ENCODE measurements at places on chromosomes 5 and 9.
A peak's percentile ranks its signal among the peaks of the same experiment; 100 is the strongest.

GRCh38 chr5:34959323-34959722 lies 30.0 kb downstream of the DNAJC21 start:
- DNase-seq, result no peak

DNA sequence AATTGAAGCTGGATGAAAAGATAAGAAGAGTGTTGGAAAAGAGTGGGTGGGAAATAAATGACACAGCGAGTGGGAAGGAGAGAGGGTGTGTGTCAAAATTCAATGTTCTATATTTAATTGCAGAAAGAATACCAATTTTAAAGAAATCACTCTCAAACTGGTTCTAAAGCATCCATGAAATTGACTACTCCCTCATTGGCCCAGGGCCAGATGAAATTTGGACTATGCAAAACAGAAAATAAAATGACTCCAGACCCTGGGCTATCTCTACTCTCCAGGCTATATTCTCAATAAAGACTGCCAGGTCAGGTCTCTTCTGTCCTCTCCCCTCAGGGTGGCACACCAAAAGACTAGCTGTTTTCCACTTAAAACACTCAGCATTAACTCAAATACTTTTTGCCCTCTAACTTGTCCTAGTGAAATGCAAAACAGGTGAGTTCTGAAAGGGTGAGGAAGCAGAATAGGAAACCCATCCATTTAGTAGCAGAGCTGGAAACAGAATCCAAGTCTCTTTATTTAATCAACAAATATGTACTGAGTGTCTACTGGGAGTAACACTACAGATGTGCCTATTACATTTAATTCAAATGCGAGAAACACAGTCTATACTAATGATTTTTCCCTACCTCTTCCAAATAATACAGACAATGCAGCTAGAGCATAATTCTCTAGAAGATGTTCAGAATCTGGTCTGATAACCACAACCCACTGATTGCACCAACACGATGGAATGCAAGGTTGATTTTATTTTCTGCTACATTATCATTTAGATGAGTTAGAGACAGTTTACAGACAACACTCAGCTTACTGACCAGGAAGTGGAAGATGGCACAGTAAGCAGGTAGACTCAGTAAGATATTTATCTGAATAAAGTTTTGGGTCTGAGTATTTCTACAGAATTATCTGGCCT lies 42.1 kb downstream of the EFCAB9 start:
- DNase-seq, result no peak

DNA sequence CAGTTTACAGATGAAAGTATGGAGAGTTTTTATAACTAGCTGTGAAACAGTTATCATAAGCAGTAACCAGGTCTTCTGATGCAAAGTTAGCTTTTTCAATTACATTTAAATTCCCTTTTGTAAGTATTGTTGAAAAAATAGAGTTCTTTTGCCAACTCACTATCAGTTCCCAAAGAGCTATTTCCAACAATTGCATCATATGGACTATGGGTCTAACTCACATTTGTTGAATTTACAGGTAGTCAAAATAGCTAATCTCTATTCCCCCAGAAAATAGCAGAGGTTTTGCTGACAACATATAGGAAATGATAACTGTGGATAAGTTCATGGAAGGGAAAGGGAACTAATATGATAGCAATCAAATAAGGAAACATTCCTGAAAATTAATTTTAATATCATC lies 1.4 kb downstream of the SPINK1 start:
- DNase-seq, result no peak

DNA sequence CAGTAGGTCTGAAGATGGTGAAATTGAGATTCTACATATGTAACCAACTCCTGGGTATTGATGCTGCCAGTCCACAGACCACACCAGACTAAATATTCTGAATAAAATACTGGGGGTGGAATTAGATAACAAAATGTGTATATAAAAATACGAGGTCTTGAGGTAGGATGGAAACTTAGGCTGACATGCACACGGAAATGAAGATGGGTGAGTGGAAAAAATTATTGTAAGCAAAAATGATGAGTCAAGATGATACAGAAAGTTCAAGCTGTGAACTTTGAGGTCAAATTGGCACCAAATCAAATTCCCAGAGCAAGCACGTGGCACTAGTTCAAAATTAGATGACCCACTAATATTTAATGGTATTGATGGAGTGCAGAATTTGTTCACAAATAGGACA lies 713.4 kb upstream of the ACO1 start:
- DNase-seq, result no peak

DNA sequence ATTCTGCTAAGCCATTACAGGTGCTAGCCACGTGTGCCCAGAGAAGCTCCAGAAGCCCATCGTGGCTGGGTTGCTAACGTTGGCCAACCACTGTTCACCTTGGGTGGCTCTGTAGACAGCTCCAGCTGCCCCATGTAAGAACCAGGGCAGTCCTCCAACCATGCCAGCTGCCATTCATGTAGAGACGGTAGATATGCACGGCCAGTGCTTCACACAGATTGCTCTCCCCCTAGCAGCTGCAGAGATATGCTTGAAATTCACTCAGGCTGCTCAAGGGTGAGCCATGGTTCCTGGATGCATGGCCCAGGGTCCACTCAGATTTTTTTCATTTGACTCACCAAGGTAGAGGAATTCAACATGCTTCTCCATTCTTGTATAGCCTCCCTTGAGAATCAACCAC lies 31.0 kb downstream of the GADD45G start:
- no peak for DNase-seq

GRCh38 chr9:122065923-122066629 lies 27.0 kb downstream of the TTLL11 start:
- no peak for DNase-seq

DNA sequence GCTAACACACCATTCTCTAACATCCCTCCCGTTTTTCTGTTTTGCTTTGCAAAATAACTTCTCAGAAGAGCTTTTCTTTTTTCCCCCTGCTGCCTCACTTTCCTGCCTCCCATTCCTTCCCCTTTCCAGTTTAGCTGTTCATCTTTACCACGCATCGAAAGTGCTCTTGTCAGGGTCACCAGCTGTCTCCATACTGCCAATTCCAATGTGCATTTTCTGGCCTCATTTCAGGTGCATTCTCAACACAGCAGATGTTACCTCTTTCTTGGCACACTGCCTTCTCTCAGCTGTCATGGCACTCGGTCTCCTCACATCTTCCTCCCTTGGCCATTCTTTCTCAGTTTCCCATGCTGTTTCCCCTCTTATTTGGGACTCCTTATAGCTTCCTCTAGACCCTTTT lies 9.5 kb downstream of the ARSK start:
- DNase-seq, result no peak

- DNase-seq, result no peak
These were observed 64.9 kb downstream of the GOLPH3 start for GRCh38 chr5:32109236-32109635.

DNA sequence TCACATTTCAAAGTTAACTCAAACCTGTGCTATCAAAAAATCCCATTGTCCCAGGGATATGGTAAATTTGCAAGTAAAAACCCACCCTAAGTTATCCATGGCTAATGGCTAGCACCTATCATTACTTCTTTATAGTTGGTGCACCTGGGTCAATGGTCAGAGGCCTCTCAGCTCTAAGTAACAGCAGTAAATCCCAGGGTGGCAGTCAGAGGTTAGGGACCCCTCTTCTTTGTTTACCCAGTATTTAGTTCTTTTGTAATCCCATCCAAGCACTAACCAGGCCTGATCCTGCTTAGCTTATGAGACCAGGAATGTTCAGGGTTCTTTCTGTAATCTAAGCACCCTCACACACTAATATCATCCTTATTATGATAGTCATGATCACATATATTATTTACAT lies 52.1 kb upstream of the WWC1 start:
- no peak for DNase-seq

GRCh38 chr5:10676224-10676623 lies 84.8 kb downstream of the DAP start:
- no peak for DNase-seq

DNA sequence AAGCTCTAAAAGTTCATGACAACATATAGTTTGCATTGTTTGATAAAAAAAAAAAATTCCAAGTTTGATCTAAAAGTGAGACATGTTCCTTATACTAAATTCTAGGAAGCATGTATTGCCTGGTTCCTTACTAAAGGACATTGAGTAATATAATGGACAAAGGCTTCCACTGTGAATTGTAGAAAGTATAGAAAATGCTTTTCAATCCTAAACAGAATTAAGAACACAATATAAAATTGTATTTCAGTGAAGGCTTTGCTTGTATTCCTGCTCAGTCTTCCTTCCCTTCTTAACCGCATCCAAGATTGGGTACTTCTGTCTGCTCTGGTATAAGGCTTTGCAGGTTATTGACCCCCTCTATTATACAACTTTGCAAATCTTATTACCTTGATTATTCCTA lies 2.4 kb downstream of the RECK start:
- no peak for DNase-seq

GRCh38 chr5:151048526-151048925 lies 28.1 kb downstream of the GPX3 start:
- no peak for DNase-seq

- peak; percentile 28 for DNase-seq
These were observed 71.0 kb downstream of the AMBP start for GRCh38 chr9:114006931-114007691.

DNA sequence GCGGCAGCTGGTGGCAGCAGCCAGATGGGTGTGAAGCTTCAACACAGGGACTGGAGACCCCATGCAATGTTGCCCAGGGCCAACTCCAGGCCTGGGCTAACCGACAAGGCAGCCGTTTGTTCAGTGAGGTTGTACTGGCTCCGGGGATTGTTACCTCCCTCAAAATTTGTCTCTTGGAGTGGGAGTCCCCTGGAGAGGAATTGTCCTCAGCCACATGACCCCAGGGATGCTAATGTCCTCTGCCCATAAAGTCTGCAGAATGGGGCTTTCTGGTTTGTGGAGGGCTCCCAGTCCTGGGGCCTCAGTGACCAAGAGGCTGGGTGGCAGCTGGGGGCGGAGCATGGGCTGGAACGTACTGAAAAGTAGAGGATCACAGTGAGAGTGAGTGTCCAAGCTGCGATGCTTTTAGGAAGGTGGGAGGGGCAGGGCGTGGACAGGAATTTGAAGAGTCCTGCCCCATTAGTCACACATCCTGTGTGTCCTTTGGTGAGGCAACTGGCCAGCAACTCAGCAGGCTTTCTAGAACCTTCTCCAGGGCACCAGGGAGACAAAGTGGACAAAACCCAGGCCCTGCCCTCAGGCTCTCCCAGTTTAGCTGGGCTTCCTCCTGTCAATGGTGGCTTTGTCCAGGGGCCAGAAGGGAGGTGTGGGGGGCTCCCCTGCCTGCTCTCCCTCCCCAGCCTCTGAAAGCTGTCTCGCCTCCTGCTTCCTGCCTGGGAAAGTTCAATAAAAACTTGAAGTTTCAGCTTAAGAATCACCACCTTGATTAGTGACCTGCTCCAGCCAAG lies 114.0 kb downstream of the NSG2 start:
- no peak for DNase-seq

DNA sequence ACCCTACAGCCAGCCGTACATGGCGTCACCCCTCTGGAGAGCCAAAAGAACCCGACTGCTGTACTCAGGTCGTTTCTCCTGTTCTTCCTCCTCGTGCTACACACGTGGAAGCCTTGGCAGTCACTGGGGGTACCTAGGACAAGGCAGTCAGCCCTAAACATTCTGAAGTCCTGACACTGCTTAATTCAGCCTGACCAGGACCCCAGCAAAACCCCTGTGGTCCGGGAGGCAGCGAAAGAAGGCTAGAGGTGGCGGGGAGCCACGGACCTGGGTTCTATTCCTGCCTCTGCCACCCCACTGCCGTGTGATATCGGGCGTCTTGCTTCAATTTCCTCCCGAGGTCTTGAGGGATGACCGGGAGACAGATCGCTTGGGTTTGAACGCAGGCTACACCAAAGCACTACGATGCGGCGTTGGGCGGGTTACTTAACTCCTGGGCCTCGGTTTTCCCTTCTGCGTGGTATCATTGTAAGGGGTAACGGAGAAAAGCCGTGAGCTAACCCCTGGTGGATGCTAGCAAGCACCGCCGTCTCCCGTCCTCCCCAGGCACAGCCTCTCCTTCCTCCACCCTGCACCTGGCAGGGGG lies 429 bp upstream of the ARL10 start:
- DNase-seq, result no peak

- DNase-seq, result no peak
These were observed 134.3 kb upstream of the WWC1 start for GRCh38 chr5:168157141-168157540.

DNA sequence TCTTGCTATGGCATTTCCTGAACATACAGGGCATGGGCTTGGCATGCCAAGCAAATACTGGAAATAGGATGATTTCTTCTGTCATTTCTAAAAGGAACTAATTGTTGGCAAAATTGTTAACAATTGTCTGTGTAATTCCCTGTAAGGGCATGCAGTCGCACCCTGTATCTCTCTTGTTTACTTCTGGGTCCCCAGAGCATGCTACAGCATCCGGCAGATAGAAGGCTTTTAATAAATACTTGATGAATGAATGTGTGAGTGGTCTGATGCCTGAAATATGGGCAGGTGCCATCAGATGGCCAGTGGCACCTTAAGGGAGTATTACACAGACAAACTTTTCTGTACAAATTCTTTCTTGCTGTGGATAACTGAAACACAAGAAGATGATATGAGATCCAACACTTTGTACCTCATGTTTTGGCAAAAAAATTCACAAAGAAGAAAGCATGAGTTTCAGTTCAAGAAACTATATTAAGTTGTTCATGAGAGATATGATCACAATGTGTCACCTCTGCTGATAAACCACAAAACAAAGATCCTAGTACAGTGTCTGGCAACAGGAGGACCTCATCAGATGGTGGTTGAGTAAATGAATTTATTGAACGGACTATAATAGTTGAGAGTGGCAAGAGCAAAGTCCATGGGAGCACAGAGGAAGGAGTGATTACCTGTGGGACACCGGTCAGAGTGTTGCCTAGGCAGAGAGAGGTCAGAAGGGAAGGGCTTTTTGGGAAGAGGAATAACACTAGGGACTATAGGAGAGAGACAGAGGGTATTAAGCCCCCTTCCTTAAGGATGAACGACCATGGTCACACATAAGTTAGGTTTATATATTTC lies 194.2 kb downstream of the ATP10B start:
- DNase-seq, result no peak

- DNase-seq, result no peak
These were observed 51.5 kb upstream of the RNU6ATAC start for GRCh38 chr9:134215699-134216448.

- DNase-seq, result no peak
These were observed 105.5 kb downstream of the PLPP1 start for GRCh38 chr5:55429221-55429612.

GRCh38 chr5:113806904-113807303 lies 293.4 kb downstream of the YTHDC2 start:
- peak; percentile 53 for DNase-seq

GRCh38 chr9:2955575-2955974 lies 111.7 kb upstream of the PUM3 start:
- no peak for DNase-seq

DNA sequence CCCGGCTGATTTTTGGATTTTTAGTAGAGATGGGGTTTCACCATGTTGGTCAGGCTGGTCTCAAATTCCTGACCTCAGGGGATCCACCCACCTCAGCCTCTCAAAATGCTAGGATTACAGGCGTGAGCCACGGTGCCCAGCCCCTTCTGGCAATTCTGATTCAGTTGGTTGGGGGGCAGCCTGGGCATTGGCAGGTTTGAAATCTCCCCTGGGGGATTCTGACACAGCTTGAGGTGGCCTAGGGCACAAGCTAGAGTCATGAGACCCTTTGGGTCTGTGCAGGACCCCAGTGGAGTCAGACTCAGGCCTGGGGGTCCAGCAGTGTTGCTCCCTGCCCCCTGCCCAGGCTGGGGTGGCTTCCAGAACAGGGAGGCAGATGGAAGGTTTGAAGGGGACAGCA lies 239.8 kb downstream of the PBX3 start:
- DNase-seq, result no peak

- no peak for DNase-seq
These were observed 443.4 kb upstream of the ST8SIA4 start for GRCh38 chr5:101346447-101346846.
